Stimulated activated CD8-positive, alpha-beta memory T cell treated with anti-CD3 and anti-CD28 coated beads, Interleukin-15, amount 100 ng/mL, for 1 hour (primary cell): ENCODE measurements at places on chromosomes 3 and 15.

DNA sequence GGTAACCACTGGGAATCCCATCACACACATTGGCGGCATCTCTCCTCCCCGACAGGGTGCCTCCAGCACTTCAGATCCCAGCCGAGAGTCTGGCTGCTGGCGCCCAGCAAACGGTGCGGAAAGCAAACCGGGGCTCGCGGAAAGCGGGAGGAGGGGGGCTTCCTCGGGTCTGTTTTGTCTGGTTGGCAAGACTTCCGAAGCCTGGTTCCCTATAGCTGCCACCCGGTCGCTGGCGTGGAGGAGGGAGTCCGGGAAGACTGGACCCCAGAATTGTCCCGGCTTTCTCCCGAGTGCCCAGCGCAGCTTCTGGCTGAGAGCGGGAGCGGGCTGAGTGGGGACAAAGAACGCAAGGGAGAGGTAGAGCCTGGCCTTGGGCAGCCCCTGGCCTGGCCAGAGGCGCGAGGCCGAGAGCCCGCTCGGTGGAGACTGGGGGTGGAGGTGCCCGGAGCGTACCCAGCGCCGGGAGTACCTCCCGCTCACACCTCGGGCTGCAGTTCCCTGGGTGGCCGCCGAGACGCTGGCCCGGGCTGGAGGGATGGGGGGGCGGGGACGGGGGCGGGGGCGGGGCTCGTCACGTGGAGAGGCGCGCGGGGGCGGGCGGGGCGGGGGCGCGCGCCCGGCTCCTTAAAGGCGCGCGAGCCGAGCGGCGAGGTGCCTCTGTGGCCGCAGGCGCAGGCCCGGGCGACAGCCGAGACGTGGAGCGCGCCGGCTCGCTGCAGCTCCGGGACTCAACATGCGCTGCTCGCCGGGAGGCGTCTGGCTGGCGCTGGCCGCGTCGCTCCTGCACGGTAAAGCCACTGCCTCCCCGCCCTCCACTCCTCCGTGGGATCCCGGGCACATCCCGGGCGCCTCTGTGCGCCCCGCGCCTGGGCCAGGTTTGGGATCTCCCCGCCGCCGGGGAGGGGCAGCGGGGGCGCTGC lies at the start of gene CHRNA7:
Gene CHRNA7, plus strand, starts transcription at position 654 of the 920 bp plus-strand sequence. Its CDS starts 80 bp downstream, at position 734.
- no peak for DNase-seq

DNA sequence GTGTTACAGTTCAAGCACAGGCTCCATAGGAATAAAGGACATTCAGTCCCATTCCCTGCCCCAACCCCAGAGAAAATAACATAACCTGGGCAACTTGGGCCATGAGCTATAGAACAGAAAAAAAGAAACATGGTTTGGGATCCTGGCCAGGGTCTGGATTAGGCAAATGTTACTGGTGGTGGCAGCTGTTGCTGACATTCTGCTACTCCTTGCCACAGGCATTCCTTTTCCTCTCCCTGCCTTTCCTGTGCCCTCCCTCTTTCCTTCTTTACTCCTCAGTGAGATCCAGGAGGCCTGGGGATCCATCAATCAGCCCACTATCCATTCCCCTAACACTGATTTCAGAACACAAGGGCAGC lies 129.1 kb downstream of the NTRK3 start:
- no peak for DNase-seq

GRCh38 chr15:69328739-69329138 lies 30.0 kb downstream of the PAQR5 start:
- no peak for DNase-seq

DNA sequence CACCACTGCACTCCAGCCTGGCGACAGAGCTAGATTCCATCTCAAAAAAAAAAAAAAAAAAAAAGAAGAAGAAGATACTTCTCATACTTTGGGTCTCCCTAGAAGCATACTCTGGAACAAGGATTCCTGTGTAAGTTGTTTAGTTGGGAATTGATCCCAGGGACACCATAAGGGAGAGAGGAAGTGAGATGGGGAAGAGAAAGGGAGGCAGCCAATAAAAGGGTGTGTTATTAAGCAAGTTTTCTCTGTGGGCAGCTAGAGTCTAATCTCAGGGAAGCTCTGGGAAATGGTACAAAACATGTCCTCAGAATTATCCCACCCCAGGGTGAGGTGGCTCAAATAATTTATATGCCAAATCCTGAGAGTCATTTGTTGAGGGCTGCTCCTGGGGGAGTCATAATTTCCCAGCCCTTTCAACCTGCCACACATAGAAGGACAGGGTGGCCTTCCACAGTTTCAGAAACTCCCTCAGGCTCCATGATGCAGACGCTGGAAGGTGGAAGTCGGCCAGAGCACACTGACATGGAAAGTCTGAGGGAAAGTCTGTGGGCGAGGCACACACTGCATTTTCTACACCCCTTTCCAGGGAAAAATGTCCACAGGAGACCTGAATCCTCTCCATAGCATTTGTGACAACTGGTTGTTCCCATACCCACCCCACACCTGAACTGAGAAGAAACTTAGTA lies 86.4 kb upstream of the SLC4A7 start:
- DNase-seq, result no peak

DNA sequence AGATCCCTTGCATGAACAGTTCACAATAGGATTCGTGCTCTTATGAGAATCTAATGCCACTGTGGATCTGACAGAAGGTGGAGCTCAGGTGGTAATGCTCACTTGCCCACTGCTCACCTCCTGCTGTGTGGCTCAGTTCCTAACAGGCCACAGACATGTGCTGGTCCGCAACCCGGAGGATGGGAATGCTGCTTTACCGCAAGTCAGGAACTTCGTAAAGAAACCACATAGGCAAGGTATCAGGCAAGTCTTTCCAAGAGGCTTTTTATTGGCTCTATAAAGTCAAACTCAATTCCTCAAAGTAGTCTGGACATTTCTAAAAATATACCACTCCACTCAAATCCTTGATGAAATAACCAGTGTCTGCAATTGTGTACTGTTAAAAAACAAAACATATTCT lies 56.1 kb downstream of the OSTN start:
- no peak for DNase-seq

GRCh38 chr15:57259568-57260040 lies 116.7 kb upstream of the CGNL1 start:
- DNase-seq, result no peak

DNA sequence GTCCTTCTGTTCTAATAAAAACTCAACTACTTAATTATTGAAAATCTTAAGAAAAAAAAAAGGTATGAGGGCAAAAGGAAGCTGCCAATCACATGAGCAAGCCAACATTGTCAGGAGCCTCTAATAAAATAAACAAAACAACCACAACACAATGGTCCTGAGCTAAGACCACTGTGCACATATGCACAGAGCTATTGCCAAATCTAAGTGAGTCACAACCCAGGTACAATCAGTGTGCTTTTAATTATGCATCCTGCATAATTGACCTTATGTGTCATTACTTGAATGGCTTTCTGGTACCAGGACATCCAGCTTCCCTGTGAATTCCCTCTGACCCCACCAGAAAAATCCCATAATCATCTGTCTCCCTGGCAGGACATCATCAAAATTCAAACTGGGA lies 639.8 kb downstream of the MAGI1 start:
- DNase-seq, result no peak

DNA sequence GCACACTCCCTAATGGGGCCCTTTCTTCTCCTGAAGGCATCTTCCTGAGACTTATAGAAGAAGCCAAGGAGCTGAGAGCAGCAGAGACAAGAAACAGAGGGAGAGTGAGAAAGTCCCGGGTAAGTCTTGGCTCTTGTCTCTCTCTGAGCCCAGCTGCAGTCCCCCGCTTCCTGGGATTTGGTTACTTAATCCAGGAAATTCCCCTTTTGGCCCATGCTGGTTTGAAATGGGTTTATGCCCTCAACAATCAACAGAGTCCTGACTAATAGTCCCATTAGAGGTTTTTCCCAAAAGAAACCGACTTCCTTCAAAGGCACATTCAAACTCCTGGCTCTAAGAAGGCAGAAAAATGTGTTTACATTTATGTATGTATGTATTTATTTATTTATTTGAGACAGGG lies 22.0 kb downstream of the TMEM158 start:
- DNase-seq, result no peak

DNA sequence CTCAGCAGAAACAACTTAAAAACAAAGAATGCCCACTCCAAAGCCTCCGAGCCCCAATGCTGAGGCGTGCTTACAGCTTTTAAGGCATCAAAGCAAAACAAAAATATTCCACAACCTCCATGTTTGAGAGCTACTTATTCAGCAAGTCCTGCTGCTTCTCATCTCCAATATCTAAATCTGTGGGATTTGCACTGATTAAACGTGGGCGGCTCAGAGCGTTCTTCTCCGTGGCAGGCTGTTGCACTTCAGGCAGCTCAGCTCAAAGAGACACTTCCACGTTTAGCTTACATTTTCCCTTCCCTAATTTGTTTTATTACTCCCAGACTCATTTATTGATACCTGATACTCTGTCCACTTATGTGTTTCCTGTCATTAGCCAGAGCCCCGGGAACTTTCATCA lies 282.6 kb upstream of the MCTP2 start:
- no peak for DNase-seq

DNA sequence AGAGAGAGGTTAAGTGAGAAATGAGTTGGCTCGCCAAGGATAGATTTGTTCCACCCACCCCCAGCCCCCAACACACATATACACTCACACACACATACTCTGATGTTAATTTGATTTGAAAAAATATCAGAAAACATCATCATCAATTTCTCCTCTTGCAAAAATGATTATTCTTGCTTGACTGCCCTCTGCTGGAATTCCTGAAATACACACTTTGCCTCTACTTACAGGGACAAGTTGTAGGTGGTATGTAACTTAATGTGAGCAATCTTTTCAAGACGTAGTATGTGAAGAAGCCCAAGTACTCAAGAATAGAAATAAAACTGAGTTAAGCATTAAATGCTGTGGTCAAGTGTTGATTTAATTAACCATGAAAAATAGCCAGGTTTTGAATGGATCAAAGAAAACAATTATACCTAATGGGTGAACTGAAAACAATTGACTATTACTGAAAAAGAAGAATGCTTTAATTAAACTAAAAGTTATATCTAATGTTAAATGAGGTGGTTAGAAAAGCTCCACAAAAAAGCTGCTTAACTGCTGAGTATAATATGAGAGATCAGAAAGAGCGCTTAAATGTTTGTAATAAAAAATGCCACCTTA lies 46.6 kb upstream of the MDFIC2 start:
- DNase-seq, result no peak

- DNase-seq, result no peak
Measured at GRCh38 chr3:102224171-102224570, 210.6 kb upstream of the ZPLD1 start.

DNA sequence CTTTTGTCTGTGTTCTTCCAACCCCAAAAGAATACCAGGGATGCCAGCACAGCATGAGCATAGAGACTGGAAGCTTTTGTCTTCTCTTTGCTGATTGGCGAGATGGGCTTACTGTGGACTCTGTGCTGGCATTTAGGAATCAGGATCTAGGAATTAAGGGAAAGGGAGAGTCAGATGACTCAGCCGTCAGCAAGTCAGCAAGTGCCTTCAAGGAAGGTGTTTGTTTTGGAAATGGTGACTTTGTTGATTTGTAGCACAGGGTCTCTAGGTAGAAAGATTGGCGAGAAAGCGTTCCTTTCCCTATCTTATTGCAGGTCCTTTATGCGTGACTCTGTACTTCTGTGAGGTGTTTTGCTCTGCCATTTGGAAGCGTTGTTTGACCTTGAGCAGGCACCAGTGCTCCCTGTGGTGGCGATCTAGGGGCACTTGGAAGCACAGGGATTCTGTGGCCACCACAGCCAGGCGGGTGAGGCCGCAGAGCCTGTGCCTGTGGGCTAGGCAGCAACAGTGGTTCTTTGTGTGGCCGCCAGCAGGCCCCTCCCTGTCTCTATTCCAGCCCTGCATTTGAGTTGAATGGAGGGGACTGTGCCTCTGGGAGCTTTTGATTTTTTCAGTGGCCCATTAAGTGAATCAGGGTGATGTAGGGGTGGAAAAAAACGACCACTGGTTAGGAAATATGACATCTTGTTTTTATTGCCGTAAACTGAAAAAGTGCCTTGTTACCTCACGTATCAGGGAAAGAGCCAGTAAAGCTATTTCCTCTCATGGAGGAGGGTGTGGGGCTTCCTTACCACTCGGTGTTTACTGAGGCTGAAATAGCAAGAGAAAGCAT lies 19.0 kb downstream of the FAN1 start:
- no peak for DNase-seq

DNA sequence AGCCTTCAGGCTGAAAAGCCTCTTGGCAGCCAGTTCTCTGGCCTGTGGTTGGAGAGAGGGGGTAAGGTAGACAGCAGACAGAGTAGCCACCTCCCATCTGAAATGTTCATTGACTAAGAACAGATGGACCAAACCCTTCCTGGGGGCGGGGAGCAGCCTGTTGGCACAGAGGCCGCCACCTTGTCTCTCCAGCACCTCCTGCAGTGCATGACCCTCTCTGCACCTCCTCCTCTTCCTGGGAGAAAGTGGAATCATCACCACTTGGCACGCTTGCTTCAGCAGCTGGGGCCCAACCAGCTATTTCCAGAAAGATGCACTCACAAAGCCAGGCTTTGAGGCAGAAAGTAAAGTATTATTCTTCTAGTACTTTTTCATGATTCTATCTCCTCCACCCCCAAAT lies 313.4 kb upstream of the CHRM5 start:
- no peak for DNase-seq

DNA sequence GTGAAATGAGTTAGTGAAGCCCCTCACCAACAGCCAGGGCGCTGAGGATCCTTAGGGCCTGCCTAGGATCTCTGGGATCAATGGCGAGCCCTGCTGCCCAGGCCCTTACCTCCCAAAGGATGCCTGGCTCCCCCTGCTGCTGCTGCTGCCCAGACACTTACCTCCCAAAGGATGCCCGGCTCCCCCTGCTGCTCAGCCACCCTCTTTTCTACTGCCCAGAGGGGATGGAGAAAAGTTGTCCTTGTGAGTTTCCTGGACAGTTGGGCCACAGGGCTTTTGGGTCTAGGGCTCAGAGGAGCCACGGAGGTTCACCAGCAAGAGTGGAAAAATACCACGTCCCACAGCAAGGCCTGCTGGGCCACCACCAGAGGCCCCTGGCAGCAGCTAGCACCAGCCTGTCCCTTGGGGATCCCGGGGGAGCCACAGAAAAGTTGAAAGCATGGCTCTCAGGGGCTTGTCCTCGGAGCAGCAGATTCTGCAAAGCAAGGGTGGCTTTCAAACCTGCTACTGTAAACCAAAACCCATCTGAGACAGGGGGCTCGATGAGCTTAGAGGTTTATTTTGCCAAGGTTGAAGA lies 59.4 kb downstream of the SLC6A6 start:
- no peak for DNase-seq

DNA sequence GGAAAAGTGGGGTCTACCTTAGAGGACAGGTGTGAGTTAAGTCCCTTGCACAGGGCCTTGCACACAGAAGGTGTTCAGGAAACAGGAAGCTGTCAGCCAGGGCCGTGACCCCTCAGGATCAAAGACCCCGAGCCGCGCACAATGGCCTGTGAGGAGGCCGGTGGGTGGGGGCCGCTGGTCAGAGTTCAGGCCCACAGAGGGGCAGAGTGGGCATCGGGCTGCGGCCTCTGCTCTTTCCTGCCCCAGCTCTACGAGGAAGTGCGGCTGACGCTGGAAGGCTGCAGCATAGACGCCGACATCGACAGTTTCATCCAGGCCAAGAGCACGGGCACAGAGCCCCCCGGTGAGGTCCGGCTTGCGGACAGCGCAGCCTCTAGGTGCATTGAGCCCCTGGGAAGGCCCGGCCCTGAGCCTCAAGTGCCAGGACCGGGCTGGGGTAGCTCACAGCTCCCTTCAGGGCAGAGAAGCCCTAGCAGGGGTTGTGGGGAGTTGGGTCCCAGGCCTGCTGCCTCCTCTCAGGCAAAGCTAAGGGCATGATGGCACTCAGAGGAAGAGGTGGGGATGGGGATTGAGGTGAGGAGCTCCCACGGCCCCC lies 37.2 kb downstream of the PSTPIP1 start:
- DNase-seq, result no peak
